ENCODE measurements at places on chromosomes 2 and 18.

DNA sequence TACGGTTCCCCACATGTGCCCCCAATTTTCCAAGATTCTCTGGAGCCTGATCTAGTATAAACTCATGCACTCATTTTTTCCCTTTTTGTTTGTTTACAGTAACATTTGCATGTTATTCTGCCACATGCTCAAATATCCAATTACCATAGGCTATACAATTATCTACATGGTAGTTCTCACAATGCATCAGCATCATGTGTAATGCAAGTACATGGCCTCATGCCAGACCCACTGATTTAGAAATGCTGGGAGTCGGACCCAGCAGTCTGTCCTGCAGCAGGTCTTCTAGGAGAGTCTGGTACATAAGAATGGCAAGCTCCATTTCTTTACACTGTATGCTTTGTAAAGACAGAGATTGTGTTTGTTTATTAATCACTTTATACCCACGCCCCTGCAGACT is 107.7 kb downstream of the CBLN2 start:
- no peak for DNase-seq

DNA sequence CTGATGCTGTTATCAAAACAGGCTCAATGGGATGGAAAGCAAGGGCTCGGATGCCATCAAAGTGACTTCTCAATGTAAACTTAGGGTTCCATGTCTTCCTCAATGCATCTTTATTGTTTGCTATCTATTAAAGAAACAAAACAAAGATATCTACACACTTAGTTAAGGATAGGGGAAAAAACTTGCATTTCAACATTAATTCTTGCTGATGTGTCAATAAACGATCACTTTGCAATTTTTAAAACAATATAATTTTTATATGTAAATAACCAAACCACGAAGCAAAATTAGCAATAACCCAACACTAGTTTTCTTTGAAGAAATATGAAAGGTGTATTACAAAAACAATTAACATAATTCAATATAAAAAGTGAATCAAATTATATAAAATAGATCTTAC is 96.7 kb downstream of the STRN start:
- DNase-seq = no peak

- no peak for DNase-seq
Observed at GRCh38 chr2:41741951-41742595, 305.7 kb upstream of the PKDCC start.

DNA sequence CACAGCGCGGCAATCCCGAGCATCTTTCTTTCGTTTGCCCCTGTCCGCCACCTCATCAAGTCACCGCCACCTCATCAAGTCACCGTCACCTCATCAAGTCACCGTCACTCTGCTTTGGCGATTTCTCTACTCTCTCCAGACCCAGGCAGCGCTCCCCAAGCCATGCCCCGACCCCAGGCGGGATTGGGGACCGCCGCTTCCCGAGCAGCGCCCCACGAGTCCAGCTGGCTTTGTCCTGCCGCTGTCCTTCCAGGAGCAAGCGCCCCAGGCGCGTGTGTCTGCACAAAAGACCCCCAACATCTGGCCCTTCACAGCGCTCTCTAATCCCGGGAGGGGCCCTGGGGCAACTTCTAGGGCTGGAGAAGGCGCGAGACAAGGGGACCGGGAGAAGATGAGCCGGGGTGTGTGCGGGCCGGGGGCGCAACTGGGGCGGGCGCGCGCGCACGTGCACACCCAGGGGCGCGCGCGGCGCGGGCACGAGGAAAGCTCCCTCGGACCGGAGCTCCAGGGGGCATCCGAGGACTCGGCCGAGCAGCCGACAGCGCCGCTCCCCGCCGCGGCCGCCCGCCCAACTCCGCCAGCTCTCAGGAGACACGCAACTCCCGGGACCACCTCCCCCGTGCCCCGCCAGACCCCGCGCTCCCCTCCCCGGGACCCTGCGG is 633 bp upstream of the RNF152 start:
- DNase-seq = peak; percentile 3

DNA sequence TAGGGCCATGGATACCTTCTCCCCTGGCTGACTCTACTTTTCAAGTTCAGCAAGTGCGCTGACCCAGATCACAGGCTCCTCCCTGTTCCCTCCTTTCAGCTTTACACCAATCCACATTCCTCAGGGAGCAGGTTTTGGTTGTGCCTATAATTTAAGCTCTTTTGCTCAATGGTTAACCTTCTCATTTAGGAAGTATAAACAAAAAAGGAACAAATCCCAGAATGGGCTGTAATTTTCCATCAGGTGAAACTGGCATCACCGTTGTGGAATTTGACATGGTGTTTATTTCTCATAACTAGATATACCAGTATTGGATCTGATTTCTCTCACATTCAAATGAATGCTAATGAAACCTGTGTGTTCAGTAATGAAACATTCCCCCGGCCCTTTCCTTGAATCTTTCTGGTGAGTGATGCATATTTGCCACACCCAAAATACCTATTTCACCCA is 13.6 kb downstream of the STRN start:
- DNase-seq = no peak

GRCh38 chr2:155382776-155383175 is 684.3 kb downstream of the KCNJ3 start:
- no peak for DNase-seq

DNA sequence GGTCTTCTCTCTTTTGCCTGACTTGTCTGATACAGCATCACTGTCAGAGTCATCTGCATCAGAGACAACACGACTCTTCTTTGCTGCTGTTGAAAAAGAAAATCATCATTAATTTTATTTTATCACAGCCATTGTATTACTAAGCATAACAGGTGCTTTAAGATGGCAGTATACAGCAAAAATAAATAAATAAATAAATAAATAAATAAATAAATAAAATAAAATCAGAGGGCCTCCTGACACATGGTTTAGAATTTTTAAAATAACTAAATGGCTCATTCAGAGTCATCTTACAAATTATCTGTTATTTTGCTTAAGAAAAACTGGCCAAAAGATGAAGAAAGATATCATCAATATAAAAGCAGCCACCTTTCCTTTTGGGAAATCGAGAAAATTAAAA is 22.8 kb downstream of the IWS1 start:
- DNase-seq = no peak

- no peak for DNase-seq
Observed at GRCh38 chr2:58644451-58644850, 403.3 kb upstream of the FANCL start.

GRCh38 chr2:201432621-201433393 is 18.5 kb downstream of the TRAK2 start:
- DNase-seq = no peak

DNA sequence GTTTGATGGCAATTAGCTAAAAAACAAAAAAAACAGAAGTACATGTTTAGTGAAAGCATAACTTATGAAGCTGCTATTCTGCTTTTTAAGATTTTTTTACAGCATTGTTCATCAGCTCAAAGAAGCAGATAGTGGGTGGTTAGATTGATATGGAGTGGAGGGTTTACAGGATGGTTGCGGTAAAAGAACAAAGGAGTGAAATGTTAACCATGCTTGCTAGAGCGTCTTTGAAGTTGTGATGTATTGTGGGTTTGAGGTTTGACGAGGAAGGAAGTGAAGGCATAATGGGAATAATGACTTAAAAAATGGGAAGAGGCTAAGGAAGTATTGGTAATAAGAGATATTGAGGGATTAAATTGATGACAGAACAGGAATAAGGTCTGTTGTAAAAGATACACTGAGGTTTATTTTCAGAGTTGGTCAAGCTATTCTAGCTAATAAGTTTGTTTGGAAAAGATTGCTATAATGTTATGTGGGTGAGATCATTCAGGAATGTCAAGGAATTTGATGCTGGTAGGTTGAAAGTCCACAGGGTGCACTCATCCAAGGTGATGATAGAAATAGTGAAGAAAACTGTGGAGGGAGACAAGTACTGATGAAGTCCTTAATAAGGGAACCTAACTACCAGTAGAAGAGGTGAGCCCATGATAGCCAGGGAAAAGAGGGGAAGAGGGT is 14.6 kb downstream of the SPOPL start:
- no peak for DNase-seq

DNA sequence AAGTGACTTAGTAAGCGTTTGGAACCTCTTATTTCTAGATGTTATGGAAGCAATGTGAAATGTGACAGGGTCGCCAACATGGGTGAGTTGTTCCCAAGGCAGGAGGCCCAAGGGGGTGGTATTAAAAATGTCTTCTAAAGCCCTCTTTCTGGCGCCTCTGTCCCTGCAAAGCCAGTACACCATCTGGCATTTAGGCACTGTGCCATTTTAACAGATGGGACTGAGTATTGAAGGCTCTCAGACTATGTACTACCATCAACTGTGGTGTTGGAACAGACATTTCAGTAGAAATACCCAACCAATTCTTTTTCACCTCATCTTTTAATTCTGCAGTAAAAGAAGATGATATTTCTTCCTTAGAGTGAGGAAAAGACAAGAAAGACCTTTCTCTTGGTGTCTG is 384.5 kb upstream of the MMADHC start:
- DNase-seq = no peak

GRCh38 chr18:45777393-45777792 is 48.1 kb upstream of the SIGLEC15 start:
- no peak for DNase-seq

- no peak for DNase-seq
Observed at GRCh38 chr2:138364554-138365162, 136.9 kb upstream of the SPOPL start.

GRCh38 chr2:189171956-189172609 is 7.5 kb downstream of the COL5A2 start:
- DNase-seq = no peak

- no peak for DNase-seq
Observed at GRCh38 chr18:55753643-55754263, 165.8 kb upstream of the TCF4 start.

DNA sequence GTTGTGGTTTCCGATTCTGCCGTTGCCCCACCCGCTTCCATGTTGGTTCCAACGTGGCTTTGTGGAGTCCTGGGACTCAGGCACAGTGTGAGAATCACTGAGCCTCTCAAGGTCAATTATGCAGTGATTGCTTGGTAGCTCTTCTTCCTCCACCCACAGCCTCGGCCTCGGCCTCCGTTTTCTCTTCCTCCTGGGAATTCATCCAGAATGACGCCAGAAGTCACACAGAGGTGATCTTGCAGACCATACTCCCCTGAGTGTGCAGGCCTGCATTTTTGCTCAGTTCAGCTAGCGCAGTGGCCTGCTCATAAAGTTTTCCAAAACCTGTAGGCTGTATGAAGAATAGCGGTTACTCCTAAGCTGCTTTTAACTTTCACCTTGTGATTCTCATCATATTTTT is 273.3 kb downstream of the GBX2 start:
- no peak for DNase-seq

GRCh38 chr2:149155988-149156387 is 117.5 kb downstream of the LYPD6B start:
- no peak for DNase-seq

GRCh38 chr18:56157541-56157940 is 480.9 kb downstream of the TXNL1 start:
- DNase-seq = no peak

GRCh38 chr2:204061241-204061640 is 124.7 kb downstream of the ICOS start:
- no peak for DNase-seq

- DNase-seq = no peak
Observed at GRCh38 chr2:138373993-138374408, 127.6 kb upstream of the SPOPL start.

- no peak for DNase-seq
Observed at GRCh38 chr2:95377216-95378123, 25.0 kb upstream of the FAHD2A start.

- no peak for DNase-seq
Observed at GRCh38 chr2:86634352-86634751, 10.7 kb upstream of the RNF103 start.

- DNase-seq = no peak
Observed at GRCh38 chr2:181474222-181474881, 17.2 kb downstream of the ITGA4 start.

DNA sequence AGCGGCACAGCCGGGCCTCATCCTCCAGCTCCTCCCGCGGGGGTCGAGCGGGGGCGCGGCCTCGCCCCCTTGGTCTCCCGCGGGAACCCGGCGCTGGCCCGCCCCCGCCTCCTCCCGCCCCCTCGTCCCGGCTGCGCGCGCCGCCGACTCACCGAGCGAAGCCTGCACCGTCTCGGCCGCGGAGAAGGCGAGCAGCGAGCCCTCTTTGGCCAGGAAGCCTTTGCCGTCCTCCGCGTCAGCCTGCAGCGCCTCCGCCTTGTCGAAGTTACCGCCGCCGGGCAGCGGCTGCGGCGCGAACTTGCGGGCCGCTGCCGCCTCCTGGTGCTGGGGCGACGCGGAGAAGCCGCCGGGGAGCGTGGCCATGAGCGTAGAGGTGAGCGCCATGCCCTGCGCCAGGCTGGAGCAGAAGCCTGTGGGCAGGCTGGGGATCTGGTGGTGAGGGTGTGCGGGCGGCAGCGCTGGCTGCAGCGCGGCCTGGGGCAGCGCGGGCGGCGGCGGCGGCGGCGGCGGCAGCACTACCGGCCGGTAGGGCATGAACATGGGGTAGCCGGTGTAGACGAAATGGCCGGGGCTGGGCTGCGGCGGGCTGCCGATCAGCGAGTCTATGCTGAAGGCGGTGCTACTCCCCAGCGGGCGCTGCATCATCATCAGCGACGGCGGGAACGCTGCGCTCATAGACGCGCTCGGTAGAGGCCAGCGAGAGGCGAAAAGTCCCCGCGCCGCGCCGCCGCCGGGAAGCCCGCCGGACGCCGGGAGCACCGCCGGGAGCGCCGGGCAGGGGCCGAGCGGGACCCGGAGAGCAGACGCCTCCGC is 683 bp downstream of the GBX2 start:
- no peak for DNase-seq

GRCh38 chr18:32287249-32287648 is 97.4 kb downstream of the MEP1B start:
- DNase-seq = no peak
